ENCODE measurements at places on chromosomes 11 and 22.

DNA sequence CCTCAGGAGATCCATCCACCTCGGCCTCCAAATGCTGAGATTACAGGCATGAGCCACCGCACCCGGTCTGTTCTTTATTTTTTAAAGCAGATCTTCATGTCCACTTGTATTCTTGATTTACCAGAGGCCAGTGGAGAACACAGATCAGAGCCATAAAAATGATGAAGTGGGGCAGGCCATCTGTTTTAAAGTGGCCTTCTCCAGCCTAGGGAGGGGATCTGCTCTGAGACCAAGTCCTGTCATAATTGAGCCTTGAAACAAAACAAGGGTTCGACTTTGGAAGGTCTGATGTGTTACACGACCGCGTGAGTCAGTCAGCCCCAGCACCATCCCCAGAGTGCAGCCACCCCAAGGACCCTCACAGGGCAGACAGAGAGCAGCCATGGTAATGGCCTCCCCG is 27.5 kb downstream of the ABCC8 start:
- no peak for DNase-seq

- no peak for DNase-seq
Observed at GRCh38 chr11:116335078-116335477, 437.7 kb downstream of the BUD13 start.

GRCh38 chr11:130369141-130369691 is 54.5 kb upstream of the ZBTB44 start:
- no peak for DNase-seq

DNA sequence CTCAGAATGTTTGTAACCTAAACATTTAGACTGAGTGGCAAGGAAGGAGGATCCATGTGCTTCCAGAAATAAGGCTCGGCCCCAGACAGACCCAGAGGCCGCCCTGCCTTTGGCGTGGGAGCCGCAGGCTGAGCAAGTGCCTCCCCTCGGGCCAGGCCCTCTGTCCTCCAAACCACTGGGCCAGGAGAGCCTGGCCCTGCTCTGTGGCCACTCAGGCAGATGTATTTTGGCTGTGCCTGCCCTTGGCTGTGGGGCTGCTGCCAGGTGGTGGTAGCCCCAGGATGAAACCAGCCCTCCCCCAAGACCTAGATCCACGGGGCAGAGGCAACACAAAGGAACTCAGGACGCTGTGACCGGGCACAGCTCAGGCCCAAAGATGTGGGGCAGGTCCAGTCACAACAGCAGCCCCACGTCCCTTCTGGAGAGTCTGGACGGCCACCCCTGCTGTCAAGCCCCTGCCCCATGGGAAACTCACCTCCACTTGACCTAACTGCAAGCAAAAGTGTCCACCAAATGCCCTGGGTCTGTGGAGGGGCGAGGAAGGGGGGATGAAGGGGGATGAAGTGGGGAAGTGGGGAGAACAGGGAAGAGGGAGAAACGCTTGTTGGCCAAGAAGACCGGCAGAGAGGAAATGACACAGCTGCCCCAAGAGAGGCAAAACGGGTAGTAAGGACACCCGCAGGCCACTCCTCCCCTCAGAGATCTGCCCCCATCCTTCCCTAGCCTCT is 24.0 kb downstream of the PISD start:
- no peak for DNase-seq

DNA sequence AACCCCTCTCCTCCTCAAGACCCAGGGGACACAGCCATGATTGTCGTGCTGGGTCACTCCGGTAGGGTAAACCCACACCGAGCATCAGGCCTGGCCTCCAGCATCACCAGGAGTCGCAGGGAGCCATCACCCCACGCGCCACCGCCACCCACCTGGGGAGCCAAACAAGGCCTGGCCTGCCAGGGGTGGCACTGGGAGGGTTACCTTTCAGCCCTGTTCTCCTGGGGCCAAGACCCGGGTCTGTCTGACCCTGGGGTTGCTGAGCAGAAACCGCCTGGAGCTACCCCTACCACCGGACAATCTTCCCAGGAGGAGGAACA is 39.3 kb upstream of the NNMT start:
- no peak for DNase-seq

- no peak for DNase-seq
Observed at GRCh38 chr11:97234016-97234415, 844.2 kb downstream of the JRKL start.

GRCh38 chr11:19891022-19891421 is 178.4 kb downstream of the NAV2 start:
- DNase-seq, result no peak

Measured in stimulated activated CD8-positive, alpha-beta memory T cell treated with anti-CD3 and anti-CD28 coated beads, Interleukin-2, amount 100 ng/mL, for 48 hours (primary cell).